Lung microvascular endothelial cell (primary cell): ENCODE measurements at places on chromosomes 3 and 15. TPM values are rescaled to one million over a fixed set of nuclear protein-coding genes. Genes with fewer than 3 reads are reported as not detected.

DNA sequence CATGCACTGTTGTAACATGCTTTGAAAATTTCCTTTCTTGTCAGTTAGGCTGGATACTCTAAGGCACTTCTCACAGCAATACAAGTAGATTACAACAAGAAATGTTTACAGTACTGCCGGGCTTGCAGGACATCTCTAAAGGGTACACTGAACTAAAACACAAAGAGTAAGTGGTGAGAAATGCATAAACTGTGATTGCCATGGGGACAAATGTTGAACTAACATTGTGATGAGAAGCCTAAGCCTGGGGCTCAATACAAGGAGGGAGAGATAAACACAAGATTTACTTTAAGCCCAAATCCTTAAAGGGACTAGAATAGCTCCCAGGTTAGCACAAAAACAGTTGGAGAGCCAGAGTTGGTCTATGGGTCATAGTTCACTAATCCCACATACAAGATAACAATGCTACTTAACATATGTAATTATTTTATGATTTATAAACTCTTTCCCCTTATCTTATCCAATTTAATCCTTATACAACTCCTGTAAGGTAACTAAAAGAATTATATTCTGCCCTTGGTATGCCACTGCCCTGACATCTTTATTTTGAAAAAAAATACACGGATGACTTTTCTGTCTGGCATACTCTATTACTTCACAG lies 126.9 kb downstream of the THRB start:
- DNase-seq, result no peak

The CCR5 gene
- total RNA-seq, result not detected in 2 replicates

- peak; percentile 91 for DNase-seq
Observed at GRCh38 chr15:77021803-77022381, 27.0 kb downstream of the PSTPIP1 start.

GRCh38 chr15:70128414-70129140 lies 30.9 kb upstream of the TLE3 start:
- no peak for DNase-seq

The MOBP gene
- under 0.01 TPM in 1 of 2 replicates, not detected in the other for total RNA-seq

DNA sequence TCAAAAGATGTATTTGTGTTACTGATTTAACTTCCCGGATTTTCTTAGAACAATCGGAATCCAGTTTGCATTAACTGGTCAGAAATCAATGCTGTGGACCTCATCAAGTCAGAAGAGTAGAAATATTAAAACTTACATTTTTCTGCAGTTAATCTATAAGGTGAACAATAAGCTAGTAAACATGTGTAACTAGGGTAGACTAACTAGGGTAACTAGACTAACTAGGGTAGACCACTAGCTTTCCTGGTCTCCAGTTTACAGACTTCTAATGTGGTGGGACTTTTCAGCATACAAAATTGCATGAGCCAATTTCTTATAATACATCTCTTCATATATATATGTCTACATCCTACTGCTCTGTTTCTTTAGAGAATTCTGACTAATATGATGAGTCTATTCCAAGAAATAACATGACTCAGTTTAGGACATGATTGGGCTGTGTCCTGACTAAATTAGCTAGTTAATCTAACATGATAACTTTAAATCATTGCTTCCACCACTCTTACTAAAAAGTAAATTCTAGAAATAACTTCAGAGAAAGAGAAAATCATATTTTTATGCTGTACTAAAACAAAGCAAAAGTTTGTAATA lies 5.3 kb downstream of the PLSCR2 start:
- DNase-seq, result no peak

GRCh38 chr15:21271566-21271965 lies 168.7 kb downstream of the POTEB3 start:
- no peak for DNase-seq

The CACNA2D3 gene
- not detected in 2 replicates for total RNA-seq

The GXYLT2 gene
- under 0.01 and 0.22 TPM in 2 replicates for total RNA-seq

The NR1I2 gene
- not detected in 2 replicates for total RNA-seq

The NUP210 gene
- 0.20 and 0.22 TPM in 2 replicates for total RNA-seq

The RHOA gene
- 401 and 472 TPM in 2 replicates for total RNA-seq

- peak; percentile 9 for DNase-seq
Observed at GRCh38 chr3:178072391-178073305, 463.6 kb upstream of the KCNMB2 start.

DNA sequence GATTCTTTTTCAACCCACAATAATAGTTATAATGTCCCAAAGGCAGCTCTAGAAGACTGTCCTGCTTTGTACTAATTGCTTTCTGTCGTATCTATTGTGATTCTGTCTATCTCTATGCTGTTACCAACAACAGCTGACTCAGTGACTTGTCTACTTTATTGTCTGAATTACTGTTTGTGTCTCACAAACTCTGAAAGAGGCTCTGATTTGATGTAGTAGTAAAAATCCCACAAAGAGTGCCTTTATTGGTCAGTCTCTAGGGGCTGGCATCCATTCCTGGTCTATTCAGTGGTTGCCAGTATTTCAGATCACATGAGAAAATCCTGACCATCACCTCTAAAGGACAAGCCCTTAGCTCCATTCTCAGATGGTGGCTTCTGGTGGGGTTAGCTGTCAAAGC lies 254.2 kb downstream of the NSUN3 start:
- DNase-seq, result no peak

The KATNBL1 gene
- 21.8 and 31.0 TPM in 2 replicates for total RNA-seq

The SEMA3F gene
- total RNA-seq, result 8.3 and 16.1 TPM in 2 replicates

DNA sequence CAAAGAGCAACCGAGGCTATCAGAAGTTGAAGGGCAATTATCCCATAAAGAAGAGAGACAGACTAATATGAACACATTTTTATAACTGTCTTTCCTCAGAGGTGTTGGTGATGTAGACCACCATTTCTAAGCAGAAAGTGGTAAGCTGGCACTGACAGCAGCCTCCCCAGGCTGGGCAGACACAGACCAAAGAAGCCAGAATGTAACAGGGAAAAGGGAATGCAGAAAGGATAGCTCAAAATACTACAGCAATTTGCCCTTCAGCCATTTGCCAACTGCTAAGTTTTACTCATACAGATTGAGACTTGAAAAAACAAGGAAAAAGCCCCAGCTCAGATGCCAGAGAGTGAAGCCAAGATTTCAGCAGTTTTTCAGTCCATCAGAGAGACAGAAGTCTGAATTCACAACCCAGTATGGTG lies 73.5 kb upstream of the ABI3BP start:
- DNase-seq, result peak; percentile 16

GRCh38 chr3:43727930-43728329 lies 37.2 kb downstream of the ABHD5 start:
- DNase-seq, result no peak

DNA sequence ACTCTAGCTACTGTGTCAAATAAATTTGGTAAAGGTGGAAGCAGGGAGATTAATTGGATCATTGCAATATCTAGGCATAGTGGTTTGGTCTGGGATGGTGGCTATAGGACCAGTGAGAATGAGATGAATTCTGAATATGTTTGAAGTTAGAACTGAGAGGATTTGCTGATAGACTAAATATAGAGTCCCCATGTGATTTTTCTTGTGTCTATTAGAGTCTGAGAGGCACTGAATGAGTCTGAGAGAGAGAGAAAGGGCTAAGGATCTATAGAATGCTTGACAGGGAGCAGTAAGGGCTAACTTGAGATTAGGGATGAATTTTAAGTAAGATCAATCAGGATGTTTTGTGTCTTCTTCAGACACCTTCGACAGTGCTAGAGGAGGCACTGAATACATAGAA lies 77.9 kb upstream of the CHL1 start:
- no peak for DNase-seq

The GABRR3 gene
- total RNA-seq, result not detected in 2 replicates

GRCh38 chr15:40593165-40593564 lies 884 bp upstream of the KNL1 start:
- DNase-seq, result no peak

The CCDC54 gene
- not detected in 2 replicates for total RNA-seq

The LYZL4 gene
- total RNA-seq, result not detected in 2 replicates

DNA sequence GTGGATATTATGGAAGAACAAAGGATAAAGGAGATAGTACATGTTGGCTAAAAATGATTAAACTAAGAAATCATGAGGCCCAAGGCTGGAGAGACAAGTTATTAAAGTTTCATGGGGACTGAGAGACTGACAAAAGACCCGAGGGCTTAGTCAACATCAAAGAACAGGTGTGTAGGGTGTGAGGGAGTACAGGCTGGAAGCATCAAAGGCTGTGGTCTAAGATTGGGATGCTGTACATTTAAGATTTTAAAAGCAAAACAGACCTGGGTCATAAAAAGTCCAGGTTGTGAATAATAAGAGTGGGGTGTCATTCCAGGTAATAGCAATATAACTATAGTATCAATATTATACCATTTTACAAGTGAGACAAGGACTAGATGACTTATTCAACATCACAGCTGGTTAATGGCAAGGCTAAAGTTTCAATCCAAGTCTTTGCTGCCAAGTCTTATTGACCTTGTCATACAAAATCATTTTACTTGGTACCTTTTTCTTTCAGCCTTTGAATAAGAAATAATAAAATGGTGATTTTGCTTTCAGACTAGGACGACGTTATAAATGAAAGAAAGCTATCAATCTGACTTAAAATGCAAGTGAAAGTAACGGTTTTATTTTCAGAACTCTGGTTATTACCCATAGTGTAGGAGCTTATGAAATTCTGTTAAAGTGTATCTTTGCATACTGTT lies 211.6 kb downstream of the TNIK start:
- no peak for DNase-seq

The NKTR gene
- 27.0 and 46.0 TPM in 2 replicates for total RNA-seq

DNA sequence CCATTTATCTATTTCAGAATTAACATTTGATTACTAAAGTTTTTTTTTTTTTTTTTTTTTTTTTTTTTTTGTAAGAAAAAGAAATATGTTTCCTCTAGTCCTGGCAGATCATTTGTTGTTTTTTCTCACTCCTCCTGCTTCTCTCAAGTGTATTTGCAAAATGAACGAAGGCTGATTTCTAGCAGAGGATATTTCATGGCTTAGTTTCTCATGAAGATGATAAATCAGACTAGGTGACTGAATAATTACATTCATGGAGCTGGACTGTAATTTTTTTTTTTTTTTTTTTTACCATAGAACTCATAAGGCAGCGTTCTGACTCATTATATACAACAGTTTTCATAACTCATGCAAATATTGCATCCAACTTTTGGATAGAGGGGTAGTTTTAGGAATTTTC lies 332.5 kb upstream of the SEMA6D start:
- no peak for DNase-seq

DNA sequence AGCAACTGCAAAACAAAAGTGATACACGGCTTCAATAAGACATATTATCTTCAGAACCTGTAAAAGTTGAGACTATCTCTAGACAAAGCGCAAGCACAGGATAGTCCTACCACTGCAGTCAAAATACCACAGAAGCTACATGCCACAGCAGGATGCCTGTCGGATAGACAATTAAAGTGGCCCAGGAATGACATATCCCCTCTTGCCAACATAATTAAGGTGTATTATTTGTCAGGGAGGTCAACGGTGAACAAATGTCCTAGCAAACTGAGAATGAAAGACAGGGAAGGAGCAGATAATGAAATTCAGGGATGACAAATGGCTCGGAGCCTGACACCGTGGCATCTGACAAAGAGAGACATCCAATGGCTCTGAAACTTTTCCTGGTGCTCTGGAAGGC lies 185.7 kb downstream of the MECOM start:
- DNase-seq, result no peak

GRCh38 chr3:30934208-30934550 lies 39.7 kb upstream of the GADL1 start:
- peak; percentile 79 for DNase-seq

- no peak for DNase-seq
Observed at GRCh38 chr3:81516042-81516441, 245.4 kb downstream of the GBE1 start.

DNA sequence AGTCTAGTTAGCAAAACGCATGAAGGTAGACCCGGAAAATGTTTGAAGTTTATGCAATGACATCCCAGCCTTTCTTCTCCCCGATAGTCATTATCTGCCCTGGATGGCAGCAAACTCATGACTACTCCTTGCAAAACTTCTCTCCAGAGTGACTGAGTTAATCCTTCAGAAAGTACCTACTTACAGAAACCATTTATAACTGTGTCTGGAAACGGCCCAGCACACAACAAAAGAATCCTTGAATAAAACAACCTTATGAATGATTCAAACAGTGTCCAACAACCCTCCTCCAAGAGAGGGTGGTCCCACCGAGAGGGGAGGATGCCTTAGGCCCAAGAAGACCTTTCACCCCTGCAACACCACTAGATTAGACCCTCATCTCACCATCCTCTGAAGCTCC lies 14.2 kb downstream of the ST8SIA2 start:
- DNase-seq, result no peak

The ACAD9 gene
- total RNA-seq, result 27.8 and 28.1 TPM in 2 replicates

DNA sequence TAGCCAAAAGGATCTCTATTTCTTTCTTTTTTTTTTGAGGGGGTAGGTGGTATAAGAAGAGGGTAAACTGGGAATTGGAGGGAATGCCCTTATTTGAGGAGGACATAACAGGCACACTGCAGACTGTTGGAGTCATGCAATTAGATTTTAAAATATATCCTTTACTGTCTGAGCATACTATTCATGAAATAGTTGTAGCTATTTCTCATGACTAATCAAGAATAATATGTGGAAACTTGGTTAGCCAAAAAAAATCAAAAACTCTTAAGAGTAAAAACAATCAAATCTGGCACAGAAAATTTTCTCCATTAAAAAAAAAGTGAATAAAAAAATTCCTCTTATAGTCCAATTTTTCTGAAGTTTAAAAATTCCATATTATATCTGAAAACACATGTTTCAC lies 174.9 kb downstream of the SCAPER start:
- DNase-seq, result peak; percentile 2

DNA sequence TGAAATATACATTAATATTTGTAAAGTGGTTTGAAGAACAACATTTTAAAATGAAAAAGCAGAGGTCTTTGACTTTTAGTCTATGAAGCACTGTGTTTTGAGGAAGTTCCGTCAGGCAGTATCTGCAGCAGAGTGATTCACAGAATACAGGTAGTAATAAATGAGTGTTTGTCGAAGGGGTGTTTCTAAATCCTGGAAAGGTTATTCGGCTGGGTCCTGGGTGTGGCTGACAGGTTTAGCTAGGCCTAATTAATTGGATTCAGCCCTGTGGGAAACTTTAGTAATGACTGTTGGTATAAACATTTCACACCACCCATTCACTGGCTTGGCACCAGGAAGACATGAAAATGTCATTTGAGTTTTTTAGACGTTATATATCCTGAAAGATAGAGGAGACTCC lies 51.3 kb downstream of the TIPARP start:
- no peak for DNase-seq

GRCh38 chr15:63185206-63185605 lies 4.2 kb upstream of the RAB8B start:
- no peak for DNase-seq

The ZDHHC19 gene
- not detected in 2 replicates for total RNA-seq

The XCR1 gene
- not detected in 2 replicates for total RNA-seq

DNA sequence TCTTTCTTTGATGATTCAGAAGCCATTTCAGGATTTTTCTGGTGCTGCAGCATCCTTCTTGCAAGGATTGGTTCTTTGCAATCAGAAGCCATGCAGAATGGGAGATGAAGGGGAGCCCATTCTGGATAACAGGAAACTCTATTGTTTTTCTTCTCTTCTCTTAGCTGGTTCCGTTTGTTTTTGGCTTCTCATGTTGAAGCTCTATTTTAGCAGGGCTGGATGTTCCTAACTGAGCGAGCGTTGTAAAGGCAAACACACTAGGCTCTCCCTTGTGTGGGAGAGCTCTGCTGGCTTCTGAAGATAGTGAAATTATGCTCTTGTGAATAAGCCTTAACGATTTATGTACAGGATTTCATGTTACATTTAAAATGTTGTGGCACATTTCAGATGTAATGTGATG lies 8.3 kb downstream of the CACNA1D start:
- DNase-seq, result no peak

The ALDH1A2 gene
- 24.6 and 34.5 TPM in 2 replicates for total RNA-seq

The GOLGA6L25 gene
- not detected in 2 replicates for total RNA-seq
